ENCODE measurements at places on chromosomes 4 and X.

DNA sequence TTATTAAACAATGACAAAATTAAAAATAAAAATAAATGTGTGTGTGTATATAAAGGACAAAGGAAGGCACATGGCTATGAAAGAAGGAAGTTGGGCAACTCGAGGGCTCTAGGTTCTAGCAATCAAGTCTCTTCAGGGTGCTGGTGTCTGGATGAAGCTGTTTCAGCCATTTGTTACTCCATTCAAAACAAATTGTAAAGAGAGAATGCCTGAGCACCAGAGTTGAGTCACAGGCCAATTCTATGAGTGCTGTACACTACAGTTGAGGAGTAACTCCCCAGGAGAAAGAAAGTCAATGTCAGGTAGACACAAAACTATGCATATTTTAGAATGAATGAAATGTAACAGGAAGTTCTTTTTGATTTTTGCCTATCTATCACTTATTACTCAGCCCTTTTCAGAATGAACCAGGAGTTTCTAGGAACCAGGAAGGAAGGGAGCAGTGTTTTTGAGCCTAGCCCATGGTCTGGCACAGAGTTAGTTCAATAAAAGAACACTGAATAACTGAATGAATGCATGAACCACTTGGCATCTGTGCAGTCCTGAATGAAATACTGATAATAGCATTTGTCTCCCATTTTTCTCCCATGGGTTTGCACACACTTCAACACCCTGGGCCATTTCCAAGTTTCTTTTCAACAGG lies 151.7 kb upstream of the CPEB2 start:
- no peak for DNase-seq

- no peak for DNase-seq
Measured at GRCh38 chrX:22430701-22431100, 158.0 kb downstream of the CBLL2 start.

GRCh38 chrX:151596282-151596681 lies 32.8 kb downstream of the PASD1 start:
- peak; percentile 45 for DNase-seq

- peak; percentile 72 for DNase-seq
Measured at GRCh38 chr4:73609706-73610105, 10.5 kb downstream of the RASSF6 start.

GRCh38 chrX:22575161-22575845 lies 302.6 kb downstream of the CBLL2 start:
- DNase-seq: no peak

DNA sequence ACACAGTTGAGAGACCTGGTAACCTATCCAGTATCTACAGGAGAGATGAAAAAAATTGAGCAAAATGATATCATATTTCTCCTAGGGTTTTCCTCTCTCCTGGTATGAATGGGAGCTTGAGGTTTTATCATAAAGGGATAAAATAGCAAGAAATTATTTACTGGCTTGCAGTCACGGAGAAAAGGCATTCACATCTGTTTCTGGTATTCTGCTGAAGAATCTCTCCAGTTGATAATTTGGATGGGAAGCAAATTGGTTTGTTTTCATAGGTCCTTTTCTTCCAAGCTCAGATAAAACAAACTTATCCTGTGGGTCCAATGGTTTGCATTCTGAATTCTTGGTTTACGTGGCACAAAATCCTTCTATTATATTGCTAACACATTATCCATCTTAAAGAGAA lies 83.1 kb upstream of the GYPA start:
- no peak for DNase-seq

- no peak for DNase-seq
Measured at GRCh38 chr4:62495032-62495431, 1294.9 kb downstream of the ADGRL3 start.

GRCh38 chrX:120358737-120359456 lies 3.0 kb upstream of the ATP1B4 start:
- no peak for DNase-seq

- DNase-seq: no peak
Measured at GRCh38 chrX:150759568-150760416, 66.6 kb downstream of the MTMR1 start.

DNA sequence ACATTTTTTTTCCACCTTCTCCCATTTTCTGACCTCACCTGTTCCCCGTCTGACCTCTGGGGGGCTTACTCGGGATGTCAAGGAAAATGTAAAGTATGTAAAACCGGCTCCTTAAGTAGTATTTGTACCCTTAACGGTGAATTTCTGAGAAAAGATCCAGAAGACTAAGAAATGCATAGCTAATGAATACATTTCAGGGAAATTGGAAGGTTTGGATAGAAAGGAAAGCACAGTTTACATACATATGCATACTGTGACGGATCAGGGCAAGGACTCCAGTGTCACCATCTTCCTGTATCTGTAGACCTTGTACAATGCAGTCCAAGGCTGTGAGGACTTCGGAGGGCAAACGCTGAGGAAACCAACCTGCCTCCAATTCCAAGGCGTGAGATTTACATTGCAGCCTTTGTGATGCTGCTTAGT lies 2185.9 kb upstream of the TENM3 start:
- no peak for DNase-seq

DNA sequence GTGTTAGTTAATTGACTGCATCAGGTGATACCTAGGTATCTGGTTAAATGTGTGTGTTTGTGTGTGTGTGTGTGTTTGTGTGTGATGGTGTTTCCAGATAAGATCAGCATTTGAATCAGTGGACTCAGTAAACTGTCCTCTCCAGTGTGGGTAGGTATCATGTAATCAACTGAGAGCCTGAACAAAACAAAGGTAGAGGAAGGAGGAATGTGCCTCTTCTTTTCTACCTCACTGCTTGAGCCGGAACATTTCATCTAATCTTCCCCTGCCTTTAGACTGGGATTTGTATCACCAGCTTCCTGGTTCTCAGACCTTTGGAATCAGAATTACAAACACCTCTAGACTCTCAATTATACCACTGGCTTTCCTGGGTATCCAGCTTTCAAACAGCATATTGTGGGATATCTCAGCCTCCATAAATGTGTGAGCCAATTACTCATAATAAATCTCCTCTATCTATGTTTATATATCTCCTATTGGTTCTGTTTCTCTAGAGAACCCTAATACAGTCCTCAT lies 120.5 kb downstream of the TBCK start:
- DNase-seq: no peak

DNA sequence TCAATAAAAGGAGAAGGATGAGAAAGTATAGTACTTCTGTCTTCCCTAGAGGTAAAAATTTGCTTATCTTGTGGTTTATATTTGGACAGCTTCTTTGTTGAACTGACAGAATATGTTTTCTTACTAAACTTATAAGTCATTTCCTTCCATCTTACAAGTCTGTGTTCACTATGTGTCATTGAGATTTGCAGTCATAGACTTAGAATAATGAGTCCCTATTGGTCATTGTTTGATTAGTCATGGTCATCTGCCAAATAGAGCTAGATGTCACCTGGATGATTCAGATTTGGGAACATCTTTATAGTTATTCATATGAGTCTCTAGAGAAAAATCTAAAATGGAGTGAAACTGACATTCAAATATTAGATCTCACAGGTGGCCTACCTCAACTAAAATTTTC lies 51.5 kb downstream of the SPATA18 start:
- DNase-seq: no peak

DNA sequence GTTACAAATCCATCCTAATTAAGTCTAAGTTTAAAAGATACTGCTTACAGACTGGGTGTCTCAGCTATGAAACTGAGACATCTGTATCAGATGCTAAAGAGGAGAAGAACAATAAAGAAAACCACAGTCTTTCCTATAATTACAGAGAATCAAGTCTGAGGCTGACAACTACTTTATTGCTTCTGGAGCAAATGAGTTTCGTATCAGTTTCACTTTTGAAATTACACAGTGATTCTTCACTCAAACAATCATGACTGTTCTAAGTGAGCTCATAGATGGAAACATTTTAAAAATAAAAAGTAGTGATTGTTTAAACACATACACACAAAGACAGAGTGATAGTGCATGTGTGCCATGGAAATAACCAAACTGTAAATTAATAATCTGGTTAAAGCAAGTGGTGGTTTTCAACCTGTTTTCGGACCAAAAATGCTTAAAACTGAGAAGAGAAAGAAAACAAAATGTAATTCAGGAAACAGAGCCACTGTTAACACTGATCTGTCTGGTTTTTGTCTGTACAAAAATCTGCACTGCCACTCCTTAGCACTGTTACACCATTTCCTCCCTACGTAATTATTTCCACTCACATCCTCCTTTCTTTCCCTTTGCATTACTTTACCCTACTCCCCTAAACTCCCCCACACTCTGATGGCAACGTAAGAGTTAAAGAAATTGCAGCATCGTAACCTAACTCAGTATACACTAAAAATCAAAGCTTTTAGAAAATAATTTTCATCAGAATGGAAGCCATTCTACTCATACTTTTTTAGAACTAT lies 12.5 kb downstream of the RFC1 start:
- peak; percentile 41 for DNase-seq

DNA sequence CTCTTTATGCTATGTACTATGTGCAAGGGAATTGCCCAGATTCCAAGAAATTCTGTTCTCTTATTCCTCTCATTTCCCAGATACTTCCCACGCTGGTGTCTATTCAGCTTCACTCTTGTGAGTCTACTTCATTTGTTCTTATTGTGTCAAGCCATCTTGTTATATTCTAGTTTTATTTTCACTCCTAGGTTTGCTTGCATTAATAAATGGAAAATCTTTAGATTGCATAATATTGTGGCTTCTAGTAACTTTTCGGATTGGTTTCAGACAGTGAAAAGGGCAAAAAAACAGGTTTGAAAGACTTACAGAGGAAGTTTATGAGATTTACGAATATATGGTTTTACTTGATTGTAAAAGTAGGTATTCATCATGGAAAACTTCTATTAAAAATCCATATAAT lies 128.4 kb downstream of the BTC start:
- DNase-seq: no peak

DNA sequence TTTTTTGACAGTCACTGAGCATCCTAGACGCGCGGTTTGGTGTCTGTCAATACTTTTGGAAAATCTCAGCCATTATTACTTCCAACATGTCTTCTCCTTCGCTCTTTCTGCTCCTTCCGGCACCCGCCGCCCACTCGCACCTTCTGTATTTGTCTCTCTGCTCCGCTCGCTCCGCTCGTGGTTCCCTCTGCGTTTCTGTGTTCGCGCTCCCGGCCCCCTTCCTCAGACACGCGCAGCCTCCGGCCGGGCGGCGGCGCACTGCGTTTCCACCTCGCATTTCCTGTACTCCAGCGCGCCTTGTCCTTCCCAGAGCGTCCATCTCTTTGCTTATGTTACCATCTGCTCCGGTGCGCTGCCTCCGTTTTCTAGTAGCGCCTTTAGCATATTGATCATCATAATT lies 21.1 kb downstream of the PDE6B start:
- DNase-seq: no peak

DNA sequence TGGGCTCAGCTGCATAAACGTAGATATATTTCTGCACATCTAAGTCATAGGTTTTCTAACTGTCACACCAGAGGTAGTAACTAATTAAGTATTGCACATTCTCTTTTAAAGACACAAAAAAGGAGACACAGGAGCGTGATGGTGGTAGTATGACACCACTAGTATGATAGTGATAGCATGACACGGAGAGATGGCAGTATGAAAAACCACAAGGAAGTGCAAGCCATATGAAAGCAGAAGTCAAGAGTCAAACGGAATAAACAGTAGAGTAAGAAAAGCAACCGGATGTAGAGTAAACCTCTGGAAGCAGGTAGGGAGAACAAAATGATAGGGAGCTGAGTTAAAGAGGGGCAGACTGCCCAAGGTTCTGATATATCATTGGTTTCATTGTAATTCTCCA lies 382.2 kb upstream of the INTU start:
- no peak for DNase-seq

GRCh38 chr4:82005158-82005557 lies 368.6 kb downstream of the HNRNPD start:
- no peak for DNase-seq

GRCh38 chr4:15874671-15875070 lies 63.9 kb downstream of the FGFBP1 start:
- DNase-seq: no peak

GRCh38 chr4:174628191-174628590 lies 105.9 kb upstream of the HPGD start:
- no peak for DNase-seq

DNA sequence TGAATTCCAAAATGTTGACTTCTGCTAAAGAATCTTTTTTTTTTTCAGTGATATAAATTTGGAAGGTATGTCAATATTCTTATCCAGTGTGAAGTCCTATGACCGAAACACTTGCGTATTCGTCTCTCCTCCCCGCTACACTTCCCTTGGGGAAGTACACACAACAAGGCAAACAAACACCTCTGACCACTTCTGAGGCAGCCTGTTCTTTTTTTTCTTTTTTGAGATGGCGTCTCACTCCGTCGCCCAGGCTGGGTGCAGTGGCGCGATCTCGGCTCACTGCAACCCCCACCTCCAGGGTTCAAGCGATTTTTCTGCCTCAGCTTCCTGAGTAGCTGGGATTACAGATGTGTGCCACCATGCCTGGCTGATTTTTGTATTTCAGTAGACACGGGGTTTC lies 78.1 kb upstream of the DHRSX start:
- DNase-seq: no peak

DNA sequence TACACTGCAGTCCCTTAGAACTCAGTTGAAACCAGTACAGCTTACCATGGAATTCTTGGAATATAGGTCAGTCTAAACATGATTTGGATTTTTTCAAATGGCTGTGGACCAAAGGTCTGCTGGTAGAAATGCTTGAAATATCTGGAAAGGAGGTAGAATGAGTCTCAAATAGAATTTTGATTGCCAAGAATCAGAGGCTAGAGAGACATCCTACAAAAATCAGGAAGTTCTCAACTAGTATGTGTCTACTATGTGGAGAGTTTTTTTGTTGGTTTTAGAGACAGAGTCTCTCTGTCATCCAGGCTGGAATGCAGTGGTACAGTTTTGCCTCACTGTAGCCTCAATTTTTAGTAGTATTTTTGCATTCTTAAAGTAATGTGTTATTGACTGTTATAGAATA lies 53.6 kb downstream of the PAQR3 start:
- no peak for DNase-seq

DNA sequence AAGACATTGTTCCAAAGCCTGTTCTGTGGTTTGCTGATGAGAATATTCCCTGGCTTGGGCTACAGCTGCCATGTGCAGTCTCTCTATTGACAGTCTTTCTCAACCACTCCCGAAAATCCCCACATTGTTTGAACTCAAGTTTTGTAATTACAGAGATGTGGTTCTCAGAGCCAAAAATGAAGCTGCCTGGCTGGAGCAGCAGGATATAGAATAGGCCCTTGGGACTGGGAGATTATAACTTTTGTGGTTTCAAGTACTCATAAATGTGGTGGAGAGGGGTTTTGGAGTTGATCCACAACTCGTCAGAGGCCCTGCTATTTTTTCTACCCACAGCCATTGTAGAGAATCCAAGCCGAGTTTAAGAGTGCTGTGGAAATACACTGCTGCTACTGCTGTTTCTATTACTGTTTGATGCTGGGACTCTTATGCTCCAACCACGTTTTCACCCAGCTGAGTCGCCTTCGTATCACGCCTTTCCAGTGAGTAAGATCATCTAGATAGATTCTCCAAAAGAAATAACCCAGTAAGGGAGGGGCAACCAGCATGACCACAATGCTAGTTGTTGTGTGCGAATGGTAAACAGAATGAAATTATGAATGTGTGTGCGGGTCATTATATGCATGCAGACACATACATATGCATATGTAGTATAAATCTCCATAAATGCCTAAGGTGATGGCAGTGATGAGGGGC lies 57.1 kb upstream of the ATXN3L start:
- DNase-seq: peak; percentile 91
